ENCODE measurements at places on chromosomes 5 and 9.

- no peak for DNase-seq
These were observed 88.6 kb downstream of the ANKRD31 start for GRCh38 chr5:75148051-75148450.

DNA sequence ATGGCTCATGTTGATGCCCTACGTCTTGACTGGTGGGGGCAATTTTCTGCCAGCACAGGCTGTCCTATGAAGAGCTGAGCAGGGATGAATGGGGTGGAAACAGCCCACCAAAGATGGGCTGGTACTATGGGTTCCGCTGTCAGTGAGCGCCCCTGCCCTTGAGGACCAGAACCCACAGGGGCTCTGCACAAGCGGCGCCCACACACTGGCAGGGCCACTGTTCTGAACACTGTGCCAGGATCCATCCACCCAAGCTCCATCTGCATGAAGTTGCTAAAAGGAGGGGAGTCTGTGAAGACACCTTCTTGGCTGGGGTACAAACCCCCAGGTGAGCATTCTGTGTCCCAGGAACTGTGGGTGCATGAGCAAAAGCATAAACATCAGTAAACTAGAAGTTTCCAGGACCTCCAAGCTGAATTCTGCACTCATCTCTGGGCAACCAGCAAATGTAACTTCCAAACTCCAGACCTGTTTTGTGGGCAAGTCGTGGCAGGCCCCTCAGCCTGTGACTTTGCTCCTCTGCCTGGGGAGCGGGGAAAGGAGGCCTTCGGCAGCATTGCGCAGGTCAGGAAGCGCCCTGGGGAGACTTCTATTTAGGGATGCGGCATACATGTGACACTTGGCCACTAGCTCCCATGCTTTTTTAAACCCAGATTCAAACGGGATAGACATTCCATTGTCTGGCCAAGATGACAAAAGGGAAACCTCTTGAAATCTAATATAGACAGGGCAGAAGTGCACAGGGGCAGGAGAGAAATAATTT lies 48.9 kb downstream of the PTPN3 start:
- DNase-seq = no peak

DNA sequence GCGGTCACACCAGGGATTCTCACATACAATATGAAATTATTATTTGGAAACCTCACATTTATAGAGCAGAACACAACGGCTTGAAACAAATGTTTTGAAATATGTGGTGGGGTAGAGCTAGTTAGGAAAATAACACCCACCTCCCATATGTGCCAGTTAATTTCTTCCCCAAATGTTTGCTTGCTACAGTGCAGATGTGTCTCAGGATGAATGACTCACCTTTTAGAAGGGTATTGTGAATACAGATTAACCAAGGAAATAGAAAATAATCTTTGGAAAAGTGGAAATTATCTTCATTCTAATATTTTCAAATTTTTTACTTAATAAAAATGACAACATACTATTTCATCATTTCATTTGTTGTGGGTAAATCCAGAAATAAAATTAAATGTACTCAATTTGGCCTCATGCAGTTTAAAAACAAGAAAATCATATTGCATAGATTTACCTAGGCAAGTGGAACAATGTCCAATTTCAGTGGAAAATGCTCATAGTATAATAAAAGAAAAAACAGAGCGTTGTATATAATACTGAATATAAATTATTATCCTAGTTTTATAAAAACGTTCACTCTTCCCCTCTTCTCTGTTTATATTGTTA lies 39.3 kb upstream of the RICTOR start:
- DNase-seq = no peak

DNA sequence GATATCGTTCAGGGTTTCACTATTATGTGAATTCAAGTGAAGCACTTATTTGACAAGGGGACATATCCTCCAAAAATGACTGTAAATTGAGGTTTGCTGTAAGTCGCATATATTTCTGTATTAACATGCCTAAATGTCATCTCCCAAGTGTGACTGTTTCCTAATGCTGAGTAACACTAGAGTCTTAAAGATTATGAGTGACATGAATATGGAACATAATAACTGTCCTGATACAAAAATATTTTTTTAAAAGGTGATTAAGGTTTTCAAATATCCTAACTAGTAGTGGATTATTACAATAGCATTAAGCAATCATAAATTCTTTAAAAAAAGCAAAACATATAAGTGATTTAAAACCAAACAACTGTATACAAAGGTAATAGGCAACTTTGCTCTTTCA lies 3.6 kb downstream of the NFIB start:
- no peak for DNase-seq

- no peak for DNase-seq
These were observed 582.2 kb downstream of the CETN3 start for GRCh38 chr5:89827359-89827758.

DNA sequence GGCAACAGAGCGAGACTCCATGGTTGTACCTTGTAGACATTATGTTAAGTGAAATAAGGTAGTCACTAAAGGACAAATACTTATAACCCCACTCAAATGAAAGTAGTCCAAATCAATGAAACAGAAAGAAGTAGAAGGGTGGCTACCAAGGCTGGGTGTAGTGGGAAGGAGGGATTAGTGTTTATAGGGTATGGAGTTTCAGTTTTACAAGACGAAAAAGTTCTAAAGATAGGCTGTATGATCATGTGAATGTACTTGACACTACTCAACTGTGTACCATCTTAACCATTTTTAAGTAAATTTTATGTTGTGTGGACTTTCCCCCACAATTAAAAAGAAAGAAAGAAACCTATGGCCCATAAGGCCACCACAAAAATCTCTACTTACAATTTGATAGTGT lies 32.2 kb downstream of the ALDH7A1 start:
- DNase-seq = no peak

GRCh38 chr9:100413839-100414420 lies 13.0 kb upstream of the MSANTD3 start:
- no peak for DNase-seq

GRCh38 chr5:137234973-137235943 lies 263.9 kb downstream of the SPOCK1 start:
- DNase-seq = no peak

- no peak for DNase-seq
These were observed 38.0 kb downstream of the FAM114A2 start for GRCh38 chr5:154000703-154001102.

GRCh38 chr5:58268268-58268667 lies 191.6 kb downstream of the PLK2 start:
- no peak for DNase-seq

- DNase-seq = peak; percentile 58
These were observed 2.0 kb upstream of the PFN3 start for GRCh38 chr5:177402271-177403043.

DNA sequence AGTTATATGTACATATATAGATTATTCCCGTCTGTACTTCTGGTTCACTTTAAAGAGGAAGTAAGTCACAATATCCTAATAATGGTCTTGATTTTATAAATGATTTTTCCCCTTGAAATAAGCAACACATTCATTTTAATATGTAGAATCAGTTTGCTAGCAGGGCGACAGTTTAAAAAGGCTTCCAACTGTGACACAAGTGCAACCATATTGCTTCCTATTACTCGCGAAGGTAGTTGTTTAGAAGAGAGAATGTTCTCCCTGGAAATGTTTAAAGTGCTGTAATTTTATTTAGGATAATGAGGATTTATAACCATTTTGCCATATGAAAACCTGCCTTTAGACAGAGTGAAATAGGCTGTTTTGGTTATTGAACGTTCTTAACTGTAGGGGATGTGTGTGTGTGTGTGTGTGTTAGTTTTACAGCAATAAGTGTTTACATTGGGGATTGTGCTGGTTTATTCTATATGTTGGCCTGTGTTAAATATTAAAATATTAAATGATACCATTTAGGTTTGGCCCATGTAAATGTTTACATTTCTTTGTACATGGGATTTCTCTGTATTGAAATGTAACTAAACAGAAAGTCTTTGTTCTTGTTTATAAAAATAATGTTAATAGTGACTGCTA lies 138.3 kb downstream of the PBX3 start:
- no peak for DNase-seq
